ENCODE measurements at places on chromosomes 7 and 10.

DNA sequence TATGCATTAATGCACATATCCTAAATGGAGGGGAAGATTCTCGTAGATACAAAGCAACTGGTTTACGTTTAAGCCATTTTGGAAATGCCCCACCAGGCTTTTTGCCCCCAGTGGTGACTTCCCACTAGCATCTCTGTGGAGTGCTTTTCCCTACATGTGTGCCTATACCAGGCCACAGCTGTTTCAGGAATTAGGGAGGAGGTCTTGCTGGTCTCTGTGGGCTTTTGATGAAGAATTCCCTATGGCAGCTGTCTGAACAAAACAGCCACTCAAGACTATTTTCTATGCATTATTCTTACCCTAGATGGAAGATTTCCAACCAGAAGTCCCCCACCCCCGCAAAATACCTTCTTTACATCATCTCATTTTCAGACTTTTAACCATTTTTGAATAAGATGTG, 52.0 kb upstream of the NMT2 start:
- DNase-seq, result no peak

GRCh38 chr10:1762076-1762475, 24.8 kb upstream of the ADARB2 start:
- no peak for DNase-seq

DNA sequence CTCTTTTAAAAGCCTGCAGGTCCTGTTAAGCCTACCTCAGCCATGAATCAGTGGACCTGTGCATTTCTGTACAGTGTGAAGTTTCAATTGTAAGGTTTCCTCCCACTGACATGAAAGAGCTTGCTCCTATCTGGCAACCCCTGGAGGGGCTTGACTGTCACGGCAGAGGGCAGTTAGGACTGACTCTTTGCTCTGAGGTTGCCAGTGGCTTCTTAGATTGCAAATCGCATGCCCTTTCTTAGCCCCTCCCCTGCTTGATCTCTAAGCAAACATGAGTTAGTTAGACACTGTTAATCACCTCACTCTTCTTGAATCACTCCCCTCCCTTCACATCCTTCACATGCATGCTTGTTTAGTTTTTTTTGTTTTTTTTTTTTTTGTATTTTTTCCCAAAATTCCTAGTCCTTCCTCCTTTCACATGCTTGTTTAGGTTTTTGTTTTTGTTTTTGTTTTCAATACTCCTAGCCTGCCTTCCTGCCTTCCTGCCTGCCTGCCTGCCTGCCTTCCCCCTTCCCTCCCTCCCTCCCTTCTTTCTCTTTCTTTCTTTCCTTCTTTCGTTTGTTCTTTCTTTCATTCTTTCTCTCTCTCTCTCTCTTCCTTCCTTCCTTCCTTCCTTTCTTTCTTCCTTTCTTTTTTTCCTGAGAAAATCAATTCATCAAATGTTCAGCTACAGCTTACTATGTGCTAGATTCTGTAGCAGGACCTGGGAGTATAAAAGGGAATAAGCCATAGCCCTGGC, 6.0 kb upstream of the HIPK2 start:
- no peak for DNase-seq

- DNase-seq, result no peak
Measured at GRCh38 chr7:98034081-98035035, 44.4 kb upstream of the OCM2 start.

DNA sequence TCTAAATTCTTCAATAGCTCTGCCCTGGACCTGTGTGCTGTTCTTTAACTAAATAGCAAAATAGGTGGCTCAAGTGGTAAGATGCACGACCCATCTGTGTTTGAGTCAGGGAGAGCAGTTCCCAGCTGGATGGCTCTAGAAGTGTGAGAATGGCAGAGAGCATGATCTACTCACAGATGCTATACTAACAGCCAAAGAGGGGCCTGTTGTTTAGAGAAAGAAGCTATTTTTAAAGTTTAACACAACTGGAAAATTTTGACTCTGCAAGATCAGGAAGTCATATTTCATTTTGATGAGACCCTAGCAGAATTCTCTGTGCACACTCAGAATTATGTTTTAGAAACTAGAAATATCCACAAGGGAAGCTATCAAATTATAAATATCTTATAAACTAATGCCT, 87.4 kb upstream of the PIP4K2A start:
- no peak for DNase-seq

- no peak for DNase-seq
Measured at GRCh38 chr7:155000795-155001194, 2.1 kb downstream of the PAXIP1 start.

- no peak for DNase-seq
Measured at GRCh38 chr10:58666024-58666423, 153.4 kb downstream of the BICC1 start.

DNA sequence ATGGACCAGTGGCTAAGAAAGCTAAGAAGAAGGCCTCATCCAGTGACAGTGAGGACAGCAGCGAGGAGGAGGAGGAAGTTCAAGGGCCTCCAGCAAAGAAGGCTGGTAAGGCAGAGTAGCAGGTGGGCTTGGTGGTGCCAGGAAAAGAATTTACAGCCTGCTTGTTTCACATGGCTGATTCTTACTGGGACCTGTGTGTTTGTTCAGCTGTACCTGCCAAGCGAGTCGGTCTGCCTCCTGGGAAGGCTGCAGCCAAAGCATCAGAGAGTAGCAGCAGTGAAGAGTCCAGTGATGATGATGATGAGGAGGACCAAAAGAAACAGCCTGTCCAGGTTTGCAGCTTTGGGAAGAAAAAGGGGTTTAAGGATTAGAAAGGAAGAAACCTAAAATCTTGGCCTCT, 5.0 kb downstream of the NOLC1 start:
- DNase-seq, result no peak

DNA sequence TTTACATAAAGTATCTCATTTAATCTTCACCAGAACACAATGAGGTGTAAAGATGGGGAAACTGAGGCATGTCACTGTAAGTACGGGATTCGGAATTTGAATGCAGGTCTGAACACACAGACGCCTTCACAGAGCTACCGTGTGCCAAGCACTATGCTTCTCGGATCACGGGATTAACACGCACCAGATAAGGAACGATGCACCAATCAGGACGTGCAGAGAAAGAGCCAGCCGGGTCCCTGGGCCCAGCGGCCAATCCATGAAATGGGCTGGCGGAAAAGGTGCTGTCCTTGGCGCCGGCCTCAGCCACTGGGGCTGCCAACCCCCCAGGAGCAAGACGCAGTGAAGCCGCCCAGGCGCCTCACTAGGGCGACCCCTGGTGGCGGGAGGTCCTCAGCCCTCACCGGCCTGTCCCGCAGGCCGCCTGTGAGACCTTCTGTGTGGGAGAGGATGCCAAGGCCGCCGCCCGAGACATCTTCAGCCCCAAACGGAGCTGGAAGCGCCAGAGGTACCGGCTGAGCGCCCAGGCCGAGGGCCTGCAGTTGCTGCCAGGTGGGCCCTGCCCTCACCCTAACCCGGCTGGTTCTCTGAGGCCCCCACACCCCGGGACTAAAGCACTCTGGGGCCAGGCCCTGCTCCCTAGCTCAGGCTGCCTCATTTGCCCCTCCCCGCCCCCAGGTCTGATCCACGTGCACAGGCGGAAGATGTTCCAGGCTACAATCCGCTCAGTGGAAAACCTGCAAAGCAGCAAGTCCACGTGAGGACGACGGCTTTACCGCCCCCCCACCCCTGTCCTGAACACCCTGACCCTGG, 15.6 kb downstream of the ATG9B start:
- DNase-seq, result peak; percentile 70

GRCh38 chr7:98135984-98136383, 29.3 kb downstream of the LMTK2 start:
- no peak for DNase-seq

- no peak for DNase-seq
Measured at GRCh38 chr10:109203646-109204353, 719.5 kb downstream of the XPNPEP1 start.

DNA sequence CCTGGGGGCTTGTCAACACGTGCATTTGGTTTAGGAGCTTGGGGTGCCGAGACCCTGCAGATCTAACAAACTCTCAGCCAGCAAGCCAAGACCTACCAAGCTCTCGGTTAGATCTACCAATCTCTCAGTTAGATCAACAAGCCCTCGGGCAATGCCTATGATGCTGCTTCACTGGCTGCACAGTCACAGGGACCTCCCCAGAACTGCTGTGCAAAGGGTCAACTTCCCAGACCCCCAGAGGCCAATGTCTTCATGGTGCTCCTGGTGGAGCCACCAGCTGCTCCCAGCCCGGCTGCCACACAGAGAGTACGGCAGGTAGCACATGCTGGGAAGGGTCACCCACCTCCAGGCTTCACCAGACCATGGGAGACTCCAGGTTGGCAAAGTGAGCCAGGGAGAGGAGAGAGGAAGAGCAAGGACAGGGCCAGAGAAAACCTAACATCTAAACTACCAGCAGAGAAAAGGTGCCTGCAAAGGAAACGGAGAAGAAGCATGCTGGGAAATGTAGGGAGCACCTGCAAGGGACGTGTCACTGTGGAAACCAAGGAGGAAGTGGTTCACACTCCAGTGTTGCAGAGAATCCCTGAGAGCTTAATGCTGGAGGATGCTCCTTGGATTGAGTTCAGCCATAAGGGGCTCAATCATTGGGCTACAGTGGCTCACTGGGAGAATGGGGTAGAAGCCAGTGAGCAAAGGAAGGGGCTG, 51.5 kb upstream of the GDF10 start:
- no peak for DNase-seq

Measured in kidney capillary endothelial cell (primary cell).